Foreskin fibroblast (primary cell): ENCODE measurements at places on chromosomes 5 and 9.

DNA sequence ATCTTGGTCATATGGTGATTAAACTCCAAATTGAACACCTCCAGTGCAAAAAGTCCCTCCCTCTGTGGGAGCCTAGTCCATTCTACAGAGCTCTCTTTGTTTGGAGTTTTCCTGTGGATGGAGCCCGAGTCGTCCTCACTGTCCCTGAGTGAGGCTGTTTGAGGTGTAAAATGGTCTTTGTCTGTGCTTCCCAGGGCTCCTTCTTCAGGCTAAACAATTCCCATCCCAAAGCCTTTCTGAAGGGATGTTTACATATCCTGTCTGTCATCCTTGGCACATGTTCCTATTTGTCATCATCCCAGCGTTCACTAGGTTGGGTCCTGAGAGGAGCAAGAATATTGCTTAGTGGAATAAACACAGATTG lies 68.9 kb downstream of the COL27A1 start:
- peak; percentile 86 for DNase-seq

GRCh38 chr5:2575292-2575691 lies 176.2 kb downstream of the IRX2 start:
- no peak for DNase-seq

DNA sequence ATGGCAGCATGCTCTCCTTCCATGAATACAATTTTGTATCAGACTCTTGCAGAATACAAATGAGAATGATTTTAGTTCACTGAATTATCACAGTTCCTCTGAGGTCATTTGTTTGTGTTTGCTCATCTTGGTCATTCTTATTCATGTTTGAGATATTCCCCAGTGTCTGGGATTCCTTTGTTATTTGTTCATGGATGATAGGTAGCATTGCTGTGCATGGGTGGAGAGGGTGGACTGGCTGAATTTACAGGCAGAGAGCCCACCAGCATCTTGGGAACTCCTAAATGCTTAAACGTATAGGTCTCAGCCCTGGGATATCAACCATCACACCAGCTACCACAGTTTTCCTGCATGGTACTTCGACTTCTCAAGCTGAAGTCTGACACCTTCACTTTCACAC lies 459.8 kb downstream of the CCDC171 start:
- DNase-seq, result peak; percentile 40

GRCh38 chr5:39616131-39616530 lies 191.4 kb upstream of the DAB2 start:
- no peak for DNase-seq

DNA sequence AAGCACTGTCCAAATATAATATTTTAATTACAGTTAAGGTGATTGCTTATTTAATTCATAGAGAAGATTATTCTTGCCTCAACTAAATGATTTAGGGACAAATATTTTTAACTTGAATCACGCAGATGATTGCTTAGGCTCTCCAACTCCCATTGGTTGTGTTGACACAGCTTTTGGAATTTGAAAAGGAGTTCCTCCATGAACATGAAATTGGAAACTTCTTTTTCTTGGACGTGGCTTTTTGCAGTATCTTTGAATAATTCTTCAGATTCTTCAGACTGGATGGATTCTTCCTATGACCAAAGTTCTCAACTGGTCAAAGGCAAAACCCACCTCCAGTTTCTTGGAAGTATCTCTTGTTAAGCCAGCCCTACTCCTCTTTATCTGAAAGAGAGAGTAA lies 456.4 kb upstream of the KLF4 start:
- no peak for DNase-seq
